Stimulated activated CD8-positive, alpha-beta memory T cell treated with anti-CD3 and anti-CD28 coated beads, Interleukin-7, amount 100 ng/mL, for 1 hour (primary cell): ENCODE measurements at places on chromosomes 7 and 10.

- no peak for DNase-seq
Observed at GRCh38 chr7:47227762-47228177, 354.1 kb downstream of the TNS3 start.

DNA sequence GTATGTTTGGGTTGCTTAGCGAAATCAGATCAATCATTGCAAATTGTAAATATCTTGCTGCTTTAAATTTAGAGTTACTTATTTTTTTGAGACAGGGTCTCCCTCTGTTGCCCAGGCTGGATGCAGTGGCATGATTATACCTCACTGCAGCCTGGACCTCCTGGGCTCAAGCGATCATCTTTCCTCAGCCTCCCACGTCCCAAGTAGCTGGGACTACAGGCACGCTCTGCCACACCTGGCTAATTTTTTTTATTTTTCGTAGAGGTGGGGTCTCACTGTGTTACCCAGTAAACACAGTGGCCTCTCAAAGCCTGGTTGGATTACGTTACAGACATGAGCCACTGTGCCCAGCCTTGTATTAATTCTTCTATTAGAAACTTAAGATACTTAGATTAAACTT, 1.7 kb downstream of the VDAC2 start:
- DNase-seq = no peak

DNA sequence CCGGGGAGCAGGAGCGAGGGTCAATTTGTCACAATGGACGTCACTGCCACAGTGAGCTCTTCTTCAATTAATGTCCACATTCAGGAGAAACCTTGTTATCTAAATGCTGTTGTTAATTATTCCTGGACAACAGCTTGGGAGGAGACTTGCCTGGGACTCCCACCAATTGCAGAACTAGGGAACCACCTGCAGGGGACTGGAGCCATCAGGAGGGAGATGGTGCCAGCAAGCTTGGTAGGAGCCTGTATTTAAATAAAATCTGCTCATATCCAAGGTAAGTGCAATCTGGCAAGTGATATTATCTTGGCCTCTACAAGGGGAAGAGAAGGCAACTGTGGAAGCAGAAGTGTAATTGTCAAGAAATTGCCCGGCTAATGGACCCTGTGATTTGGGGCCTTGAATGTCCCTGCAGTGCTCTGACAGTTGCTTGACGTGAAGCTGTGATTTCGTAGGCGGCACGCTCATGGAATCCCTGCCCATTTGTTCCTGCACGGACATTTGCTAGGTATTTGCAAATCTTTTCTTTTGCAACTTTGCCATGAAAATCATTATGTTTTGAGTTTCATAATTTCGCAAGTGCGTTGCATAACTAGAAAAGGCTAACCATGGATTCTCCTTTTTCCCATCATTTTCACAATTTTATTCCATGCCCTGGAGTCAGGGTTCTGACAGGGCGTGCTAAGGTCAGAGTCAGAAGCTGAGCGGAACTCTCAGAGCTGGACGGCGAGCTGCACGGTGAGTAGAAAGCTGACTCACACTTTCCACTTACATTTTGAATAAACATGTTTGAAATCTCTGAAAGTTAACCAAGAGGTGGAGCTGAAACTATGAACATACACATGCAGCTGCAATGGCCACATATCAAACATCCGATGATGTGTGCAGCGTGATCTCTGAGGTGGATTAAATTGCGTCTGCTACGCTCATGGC, 84.9 kb upstream of the TCERG1L start:
- DNase-seq = no peak

DNA sequence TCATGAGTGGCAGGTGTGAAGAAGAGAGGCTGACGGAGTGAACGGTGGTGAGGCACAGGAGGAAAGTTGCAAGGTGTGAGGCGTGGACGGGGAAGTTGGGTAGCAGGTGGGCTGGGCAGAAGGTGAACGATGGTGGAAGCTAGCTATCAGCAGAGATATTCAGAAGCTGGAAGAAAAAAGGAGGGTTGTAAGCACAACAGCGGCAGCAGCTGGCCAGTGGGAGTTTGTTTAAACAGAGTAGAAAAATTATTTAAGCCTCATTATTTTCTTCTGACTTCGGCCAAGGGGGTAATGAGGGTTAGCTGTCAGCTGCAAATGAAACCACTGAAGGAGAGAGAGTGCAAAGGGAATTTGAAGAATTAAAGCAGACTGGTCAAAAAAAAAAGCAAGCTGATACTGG, 62.1 kb upstream of the PRKAR2B start:
- no peak for DNase-seq

- no peak for DNase-seq
Observed at GRCh38 chr7:8305625-8306388, 43.8 kb upstream of the ICA1 start.

DNA sequence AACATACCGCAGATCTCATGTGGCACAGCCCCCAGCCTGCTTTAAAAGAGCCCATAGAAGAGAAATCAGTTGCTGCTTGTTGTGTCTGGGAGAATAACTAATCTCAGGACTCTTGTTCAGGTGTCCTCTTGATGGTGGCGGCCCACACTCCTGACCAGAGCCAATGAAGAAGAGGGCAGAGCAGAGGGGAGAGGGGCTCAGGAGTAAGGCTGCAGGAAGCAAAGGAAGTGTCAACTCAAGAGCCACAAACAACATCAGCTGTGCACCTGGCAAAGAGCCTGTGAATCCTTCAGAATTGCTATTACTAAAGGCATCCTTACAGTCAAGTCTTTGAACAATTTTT, 59.8 kb upstream of the PTN start:
- DNase-seq = no peak

DNA sequence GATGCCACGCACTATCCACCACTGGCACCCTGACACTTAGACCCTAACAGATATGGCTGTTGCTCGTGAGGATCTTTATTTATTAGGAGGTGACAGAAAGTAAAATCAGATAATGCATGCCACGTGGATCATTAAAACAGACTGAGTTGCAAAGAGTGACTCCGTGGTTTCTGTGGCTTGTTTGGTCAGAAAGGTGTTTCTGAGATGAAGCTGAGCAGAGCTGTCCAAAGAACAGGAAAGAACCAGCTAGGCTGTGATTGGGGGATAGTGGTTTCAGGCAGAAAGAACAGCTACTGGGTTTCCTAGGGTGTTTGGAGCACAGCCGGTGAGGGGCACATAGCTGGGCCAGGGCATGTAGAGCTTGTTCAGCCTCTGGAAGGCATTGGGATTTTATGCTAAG, 34.4 kb downstream of the CSGALNACT2 start:
- DNase-seq = no peak

- DNase-seq = no peak
Observed at GRCh38 chr10:26698909-26699308, 1.4 kb downstream of the PDSS1 start.

GRCh38 chr7:135370656-135371055, 137.0 kb downstream of the STRA8 start:
- no peak for DNase-seq

DNA sequence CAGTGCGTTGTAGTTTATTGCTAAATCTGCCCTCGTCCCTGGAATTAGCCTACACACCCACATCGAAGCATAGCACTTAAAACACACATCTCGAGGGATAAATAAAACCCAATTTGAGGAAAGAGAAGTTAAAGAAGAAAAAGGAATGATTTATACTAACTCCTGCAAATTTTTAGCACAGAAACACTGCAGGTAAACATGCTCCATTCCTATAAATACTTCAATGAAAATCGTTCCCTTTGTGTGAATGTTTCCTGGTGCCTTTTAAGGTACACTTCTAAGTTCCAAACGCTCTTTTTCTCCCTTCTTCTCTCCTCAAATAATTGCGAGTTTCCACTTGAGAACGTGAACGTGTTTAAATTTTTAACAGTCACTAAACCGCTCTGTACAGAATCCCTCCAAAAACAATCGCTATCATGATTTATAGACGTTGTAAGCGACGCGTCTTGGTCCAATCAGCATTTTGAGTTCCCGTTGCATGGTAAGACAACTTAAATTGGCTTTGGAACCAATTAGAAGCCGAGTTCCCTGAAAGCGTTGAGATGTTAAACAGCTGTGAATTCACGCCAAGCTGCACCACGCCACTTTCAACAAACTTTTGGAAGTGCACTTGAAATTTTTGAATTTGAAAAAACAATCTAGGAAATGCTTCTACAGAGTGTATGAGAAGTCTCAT, 12.5 kb upstream of the EBLN1 start:
- no peak for DNase-seq

- no peak for DNase-seq
Observed at GRCh38 chr10:114392112-114392835, 12.0 kb downstream of the AFAP1L2 start.

- no peak for DNase-seq
Observed at GRCh38 chr7:82389876-82390275, 53.7 kb downstream of the CACNA2D1 start.

DNA sequence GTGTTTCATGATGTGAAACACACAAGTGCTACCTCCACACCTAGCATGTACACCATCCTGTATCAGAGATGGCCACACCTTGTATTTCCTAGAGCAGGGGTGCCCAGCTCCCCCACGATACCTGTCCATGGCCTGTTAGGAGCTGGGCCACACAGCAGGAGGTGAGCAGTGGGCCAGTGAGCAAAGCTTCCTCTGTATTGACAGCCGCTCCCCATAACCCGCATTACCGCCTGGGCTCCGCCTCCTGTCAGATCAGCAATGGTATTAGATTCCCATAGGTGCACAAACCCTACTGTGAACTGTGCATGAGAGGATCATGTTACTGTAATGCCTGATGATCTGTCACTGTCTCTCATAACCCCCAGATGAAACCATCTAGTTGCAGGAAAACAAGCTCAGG, 145.6 kb upstream of the RNF32 start:
- no peak for DNase-seq

DNA sequence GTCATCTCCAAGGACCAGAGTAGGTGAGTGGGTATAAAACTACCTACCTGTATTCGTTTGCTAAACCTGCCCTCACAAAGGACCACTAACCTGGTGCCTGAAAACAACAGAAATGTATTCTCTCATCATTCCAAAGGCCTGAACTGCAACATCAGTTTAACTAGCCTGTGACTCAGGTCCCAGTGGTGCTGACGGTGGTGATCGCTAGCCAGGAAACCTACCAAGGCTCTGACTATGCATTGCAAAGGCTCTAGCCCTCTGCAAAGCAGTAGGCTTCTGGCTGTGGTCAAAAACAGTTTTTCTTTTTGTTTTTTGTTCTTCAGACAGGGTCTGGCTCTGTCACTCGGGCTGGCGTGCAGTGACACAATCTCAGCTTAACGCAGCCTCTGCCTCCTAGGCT, 107.5 kb downstream of the NPTX2 start:
- no peak for DNase-seq

- no peak for DNase-seq
Observed at GRCh38 chr7:124996778-124997177, 67.2 kb upstream of the POT1 start.

DNA sequence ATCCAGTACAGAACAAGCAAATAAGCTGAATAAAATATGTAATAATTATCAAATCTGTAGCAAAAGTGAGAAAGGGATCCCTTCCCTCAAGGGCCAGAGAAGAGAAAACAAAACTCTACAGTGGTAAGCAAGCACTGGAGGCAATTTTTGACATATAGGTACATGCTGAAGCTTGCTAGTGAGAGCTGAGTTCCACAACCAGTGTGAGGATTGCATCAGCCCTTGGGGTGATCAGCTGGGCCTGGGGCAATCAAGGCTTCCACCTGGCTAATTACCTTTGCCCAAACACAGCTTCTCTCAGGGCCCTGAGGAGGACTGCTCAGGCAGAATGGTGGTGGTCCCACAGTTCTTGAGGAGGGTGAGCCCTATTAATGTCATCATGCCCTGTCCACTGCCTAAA, 134.4 kb upstream of the DLX6 start:
- no peak for DNase-seq

- DNase-seq = no peak
Observed at GRCh38 chr10:60271319-60272040, 118.2 kb downstream of the ANK3 start.

- DNase-seq = no peak
Observed at GRCh38 chr10:77005871-77006270, 631.7 kb downstream of the KCNMA1 start.

- no peak for DNase-seq
Observed at GRCh38 chr10:93138113-93138870, 64.6 kb downstream of the CYP26A1 start.

DNA sequence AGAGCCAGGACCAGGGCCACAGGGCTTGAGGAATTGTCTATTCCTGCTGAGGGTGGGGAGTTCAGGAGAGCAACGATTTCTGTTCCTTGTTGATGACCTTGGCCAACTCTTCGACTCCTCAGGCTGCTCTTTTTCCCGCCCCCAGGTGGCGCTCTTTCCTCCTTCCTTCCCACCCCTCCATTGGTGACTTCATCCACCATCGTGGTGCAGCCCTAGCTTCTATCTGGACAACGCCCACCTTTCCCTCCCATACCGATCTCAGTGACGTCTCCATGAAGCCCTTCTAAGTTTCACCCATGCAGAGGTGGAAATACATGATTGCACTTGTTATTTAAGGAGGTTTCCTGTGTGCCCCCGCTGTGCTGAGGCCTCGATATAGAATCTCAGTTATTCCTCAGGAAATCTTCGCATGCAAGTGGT, 22.1 kb upstream of the CARD11 start:
- DNase-seq = no peak

DNA sequence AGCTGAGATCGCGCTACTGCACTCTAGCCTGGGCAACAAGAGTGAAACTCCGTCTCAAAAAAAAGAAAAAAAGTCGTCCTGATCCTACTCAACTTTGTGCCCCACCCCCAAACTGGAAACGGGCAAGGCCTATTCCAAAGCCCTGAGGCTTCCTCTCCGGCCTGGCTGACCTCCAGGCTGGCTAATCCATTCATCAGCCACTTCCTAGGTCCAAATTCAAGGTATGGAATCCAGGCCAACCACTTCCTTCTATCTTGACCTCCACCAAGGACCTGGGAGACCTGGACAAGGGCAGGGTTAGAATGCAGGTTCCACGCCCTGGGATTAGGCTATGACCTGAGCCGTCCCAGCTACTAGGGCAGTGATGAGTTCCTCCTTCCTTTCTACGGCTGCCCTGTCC, 20.4 kb upstream of the EIF4H start:
- no peak for DNase-seq

DNA sequence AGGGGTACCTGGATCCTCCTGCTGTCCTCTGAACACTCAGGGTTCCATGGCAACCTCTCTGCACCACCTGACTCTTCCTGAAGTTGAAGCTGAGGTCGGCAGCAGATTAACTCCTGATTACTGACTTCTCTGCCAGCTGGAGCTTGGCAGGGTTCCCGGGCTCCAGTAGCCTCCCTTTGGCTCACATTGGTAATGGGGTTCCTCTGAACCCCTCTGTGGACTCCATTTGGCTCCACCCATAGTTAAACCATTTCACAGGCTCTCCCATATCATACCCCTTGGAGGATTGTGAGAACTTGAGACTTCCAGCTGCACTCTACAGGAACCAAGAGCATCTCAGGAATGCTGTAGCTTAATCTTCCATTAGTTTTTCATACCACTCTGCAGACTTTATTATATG, 292.5 kb downstream of the HDAC9 start:
- DNase-seq = no peak

GRCh38 chr7:35758421-35758820, 42.4 kb upstream of the SEPTIN7 start:
- DNase-seq = no peak
